ENCODE measurements at places on chromosomes 13 and 19.

DNA sequence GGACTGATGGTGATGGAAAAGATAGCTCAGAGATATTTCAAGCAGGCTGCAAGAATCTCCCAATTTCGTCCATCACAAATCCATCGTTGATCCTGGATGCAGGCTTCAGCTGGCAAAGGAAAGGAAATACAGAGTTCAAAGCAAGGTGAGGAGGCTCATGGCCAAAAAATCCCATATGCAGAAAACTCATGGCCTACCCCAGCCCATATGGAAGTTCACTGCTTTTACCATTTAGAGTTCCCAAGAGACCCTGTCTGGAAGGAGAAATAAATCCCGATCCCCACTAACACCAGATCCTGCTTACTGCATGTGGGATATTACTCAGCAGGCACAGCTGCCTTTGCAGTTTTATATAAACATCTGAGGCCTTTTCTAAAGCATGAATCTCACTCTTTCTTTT lies 412.9 kb upstream of the SPRY2 start:
- DNase-seq, result peak; percentile 12

DNA sequence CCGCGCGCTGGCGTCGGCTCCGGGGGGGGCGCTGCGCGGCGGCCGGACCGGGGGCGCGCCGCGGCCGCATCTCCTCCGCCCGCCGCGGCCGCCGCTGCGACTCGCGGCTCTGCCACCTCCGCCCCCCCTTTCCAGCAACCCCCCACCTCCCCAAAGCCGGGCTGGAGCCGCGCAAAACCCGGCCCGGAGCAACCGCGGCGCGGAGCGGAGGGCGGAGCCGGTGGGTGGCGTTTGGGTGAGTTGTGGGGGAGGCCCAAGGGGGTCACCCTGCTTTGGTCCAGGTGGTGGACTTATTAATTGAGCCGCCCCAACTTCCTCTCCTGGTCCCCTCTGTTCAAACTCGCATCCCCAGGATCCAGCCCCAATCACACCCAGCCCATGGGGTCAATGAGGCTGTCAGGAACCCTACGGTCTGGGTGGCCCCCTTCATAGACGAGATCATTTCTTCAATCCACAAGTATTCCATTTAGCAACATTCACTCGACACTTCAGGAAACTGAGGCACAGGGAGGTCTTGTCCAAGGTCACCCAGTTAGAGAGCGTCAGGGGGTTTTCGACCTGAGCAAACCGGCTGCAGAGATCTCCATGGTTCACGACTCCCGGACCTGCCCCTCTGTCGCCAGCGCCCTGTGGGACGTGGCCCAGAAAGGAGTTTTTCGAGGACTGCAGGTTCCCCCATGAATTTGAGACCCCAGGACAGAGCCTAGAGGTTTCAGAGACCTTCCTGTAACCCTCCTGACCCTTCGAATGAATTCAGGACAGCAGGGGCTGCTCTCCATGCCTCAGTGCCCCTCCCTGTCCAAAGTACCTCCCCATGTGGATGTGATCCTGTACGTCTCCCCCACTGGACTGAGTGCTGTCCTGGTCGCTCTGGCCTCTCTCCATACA lies 22.4 kb upstream of the SEMA6B start:
- DNase-seq, result no peak

DNA sequence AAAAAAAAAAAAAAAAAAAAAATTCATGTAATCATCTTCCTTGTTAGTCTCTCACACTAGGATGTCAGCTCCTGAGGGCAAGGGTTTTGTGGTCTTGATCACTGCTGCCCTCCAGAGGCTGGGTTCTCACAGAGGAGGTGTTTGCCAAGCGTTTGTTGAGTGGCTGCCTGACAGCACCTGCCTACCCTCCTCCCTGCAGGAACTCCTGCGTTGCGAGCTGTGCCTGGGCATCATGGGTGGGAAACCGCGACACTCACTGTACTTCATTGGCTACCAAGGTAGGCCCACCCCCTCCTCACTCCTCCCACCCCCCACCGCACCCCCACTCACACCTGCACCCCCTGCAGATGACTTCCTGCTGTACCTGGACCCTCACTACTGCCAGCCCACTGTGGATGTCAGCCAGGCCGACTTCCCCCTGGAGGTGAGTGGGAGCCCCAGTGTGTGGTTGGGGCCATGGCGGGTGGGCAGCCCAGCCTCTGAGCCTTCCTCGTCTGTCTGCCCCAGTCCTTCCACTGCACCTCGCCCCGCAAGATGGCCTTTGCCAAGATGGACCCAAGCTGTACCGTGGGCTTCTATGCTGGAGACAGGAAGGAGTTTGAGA lies 8.1 kb downstream of the ATG4D start:
- DNase-seq, result no peak

- DNase-seq, result peak; percentile 44
Measured at GRCh38 chr19:46515879-46516350, 20.2 kb upstream of the PNMA8B start.

DNA sequence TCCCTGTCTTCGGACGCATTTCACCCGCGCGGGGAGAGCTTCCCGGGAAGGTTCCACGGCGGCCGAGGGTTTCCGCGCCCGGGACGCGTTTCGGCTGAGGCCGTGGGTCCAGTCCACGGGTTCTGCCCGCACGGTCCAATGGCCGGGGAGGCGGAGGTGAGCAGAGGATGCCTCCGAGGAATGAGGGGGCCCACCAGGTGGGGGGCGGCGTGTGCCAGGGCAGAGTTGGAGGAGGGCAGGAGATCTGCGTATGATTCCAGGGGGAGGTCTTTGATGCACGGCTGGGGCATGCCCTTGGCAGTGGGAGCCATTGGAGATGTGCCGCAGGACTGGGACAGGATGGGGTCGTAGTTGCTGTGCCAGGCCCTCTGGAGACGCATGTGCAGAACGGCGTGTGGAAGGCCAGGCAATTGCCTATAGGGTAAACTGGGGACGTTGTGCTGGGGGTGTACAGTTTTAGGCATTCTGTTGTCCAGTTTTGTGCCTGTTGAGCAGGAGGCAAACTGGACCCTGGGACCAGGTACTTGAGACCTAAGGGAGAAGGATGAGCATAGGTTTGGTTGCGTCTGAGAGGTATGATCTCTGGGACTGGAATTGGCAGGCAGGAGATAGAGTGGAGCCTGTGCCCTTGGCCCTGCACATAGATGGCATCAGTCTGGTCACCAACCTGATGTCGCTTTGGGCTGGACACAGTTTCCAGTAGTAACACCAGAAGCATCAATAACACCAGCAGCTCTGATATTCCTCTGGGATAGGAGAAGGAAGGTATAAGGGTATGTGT lies 751 bp downstream of the ZNF584 start:
- no peak for DNase-seq

- DNase-seq, result no peak
Measured at GRCh38 chr13:73665261-73665660, 468.9 kb downstream of the KLF12 start.

DNA sequence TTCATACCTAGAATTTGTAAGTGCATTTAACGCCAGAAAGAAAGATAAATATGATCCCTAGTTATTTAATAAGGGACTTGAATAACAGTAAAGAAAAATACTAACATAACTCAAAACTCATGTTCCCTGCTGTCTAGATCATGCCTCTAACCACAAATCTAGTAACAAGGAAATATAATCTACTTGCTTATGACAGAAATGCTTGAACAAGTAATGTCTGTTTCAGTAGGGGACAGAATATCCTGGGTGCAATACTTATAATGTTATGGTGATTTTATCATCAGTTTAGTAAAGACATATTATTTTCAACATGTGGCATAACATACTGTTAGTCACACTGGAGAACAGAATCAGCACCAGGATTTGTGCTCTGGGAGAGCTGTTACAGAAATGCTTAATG lies 861.9 kb upstream of the SLITRK1 start:
- DNase-seq, result no peak

DNA sequence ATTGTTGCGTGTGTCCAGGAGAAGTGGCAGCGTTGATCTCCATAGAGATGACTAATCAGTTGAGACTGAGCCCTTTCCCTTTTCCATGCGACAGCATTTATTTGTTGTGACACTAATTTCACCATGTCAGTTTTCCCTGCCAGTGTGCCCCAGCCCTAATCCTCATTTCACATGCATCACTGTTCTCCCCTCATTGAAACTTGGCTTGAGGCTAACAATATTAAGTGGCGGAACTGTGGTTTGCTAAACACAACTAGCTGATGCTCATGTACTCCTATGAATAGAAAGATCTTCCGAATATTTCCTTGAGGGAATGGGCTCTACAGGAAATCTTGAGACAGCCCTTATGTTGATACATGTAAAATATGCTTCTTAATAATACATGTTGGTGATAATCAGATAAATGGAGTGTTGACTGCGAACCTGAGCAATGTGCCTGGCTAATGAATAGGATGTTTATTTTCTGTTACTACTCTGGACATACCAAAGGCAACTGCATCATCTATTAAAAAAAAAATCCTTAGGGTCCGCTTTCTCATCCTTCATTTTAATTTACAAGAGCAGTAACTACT lies 258.6 kb downstream of the ATP8A2 start:
- DNase-seq, result no peak

- no peak for DNase-seq
Measured at GRCh38 chr19:6034512-6034911, 56.6 kb upstream of the RANBP3 start.

GRCh38 chr13:94345374-94346195 lies 133.9 kb downstream of the DCT start:
- peak; percentile 22 for DNase-seq

DNA sequence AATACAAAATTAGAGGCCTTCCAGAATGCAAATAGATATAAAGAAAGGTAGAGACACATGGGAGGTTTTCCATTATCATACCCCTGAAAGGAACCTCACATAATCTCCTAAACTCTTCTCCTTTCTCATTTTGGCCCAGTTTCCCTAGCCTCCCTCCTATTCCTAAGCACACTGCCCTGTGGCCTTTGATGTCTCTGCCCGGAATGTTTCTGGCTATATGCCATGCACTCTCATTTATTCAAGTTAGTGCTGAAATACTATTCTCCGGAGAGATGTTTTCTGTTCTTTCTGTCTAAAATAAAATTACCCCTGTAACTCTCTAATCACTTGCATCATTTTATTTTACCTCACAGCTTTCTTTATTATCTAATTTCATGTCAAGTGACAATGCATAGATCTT lies 1287.7 kb downstream of the SLITRK5 start:
- DNase-seq, result peak; percentile 3

- no peak for DNase-seq
Measured at GRCh38 chr13:98976941-98977340, 923 bp downstream of the DOCK9 start.

GRCh38 chr13:112756511-112756966 lies 66.7 kb downstream of the ATP11A start:
- DNase-seq, result no peak

- DNase-seq, result no peak
Measured at GRCh38 chr19:40147338-40147692, 43.9 kb upstream of the MAP3K10 start.

- no peak for DNase-seq
Measured at GRCh38 chr19:50646074-50646807, 3.0 kb upstream of the C19orf81 start.

DNA sequence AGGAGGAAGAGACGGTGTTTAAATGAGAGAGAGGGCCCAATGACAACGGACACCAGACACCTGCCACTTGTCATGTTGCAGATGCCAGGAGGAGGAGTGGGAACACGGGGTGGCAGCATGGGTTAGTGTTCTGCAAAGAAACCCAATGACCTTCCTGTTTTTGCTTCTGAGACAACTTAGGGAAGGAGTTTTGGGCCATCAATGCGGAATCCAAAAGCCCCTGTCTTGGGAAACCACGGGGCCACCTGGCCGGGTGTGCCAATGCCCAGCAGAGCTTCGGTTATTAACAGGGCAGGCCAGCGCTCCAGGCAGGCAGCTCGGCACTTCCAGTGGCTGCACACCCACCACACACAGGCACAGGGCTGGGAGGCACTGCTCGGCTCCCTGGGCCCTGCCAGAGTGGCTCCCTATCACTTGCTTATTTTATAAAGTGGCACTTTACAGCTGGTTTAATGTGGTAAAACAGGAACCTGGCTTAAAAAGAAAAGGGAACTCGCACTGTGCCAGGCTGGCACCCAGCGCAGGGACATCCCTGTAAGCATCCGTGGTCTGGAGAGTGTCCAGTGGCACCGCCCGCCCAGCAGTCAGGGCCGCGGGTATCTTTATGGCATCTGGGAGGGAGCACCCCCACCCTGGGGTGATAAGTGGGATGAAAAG lies 19.1 kb downstream of the ELL start:
- peak; percentile 54 for DNase-seq

DNA sequence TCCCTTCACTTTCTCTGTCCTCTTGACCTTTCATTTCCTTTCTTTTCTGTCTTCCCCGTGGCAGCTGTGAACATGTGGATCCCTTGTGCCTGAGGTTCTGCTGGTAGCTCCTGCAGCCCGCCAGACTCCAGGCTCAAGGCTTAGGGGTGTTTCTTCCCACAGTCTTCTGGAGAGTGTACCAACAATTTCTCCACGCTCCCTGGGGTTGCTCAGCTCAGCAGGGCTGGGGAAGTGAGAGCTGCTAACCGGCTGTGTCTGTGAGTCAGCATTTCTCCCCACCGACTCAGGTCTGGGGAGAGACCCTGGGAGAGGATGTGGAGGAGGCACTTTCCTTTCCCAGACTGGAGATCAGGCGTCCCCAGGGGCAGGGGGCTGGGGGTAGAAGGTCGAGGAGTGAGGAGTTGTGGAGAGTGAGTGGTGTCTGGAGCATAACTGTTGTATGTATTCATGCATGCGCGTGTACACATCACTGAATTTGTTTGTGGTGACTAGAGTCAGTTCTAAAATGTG lies 193.6 kb downstream of the KCNRG start:
- peak; percentile 40 for DNase-seq

- no peak for DNase-seq
Measured at GRCh38 chr13:104408733-104409132, 1342.5 kb upstream of the SLC10A2 start.

- DNase-seq, result no peak
Measured at GRCh38 chr19:6906559-6907060, 19.2 kb downstream of the ADGRE1 start.

DNA sequence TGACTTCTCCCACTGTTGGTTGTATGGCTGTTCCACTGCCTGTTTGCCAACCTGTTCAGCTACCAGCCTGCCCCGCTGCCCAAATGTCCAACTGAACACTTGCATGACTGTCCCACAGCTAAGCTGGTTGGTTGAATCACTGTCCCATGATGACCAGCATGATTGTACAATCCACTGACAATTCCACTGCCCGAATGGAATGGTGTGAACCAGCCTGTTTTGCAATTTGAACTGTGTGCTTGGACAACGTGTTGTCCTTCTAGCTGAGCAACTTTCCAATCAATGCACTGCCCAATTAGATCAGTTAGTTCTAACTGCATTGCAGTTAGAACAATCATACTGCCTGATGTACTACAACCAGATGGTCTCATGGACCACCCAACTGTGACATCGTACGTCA lies 8.7 kb downstream of the ADAMTS10 start:
- DNase-seq, result no peak

GRCh38 chr19:5035793-5036697 lies 67.1 kb downstream of the KDM4B start:
- DNase-seq, result peak; percentile 86

- DNase-seq, result no peak
Measured at GRCh38 chr19:39858541-39858940, 12.4 kb upstream of the FBL start.

- DNase-seq, result no peak
Measured at GRCh38 chr19:10503002-10503789, at the start of gene KEAP1. Gene KEAP1, minus strand, starts transcription at chr19:10503356. Its CDS starts 3,323 bp downstream, at chr19:10500033.

GRCh38 chr13:83121896-83122295 lies 760.4 kb downstream of the SLITRK1 start:
- no peak for DNase-seq
